A549 treated with Mapracorat at 1 μM for 4 hours (cell line): ENCODE measurements at places on chromosomes 4 and X. TPM values are rescaled to one million over a fixed set of nuclear protein-coding genes. Genes with fewer than 3 reads are reported as not detected.

The ARFIP1 gene
- 12.0 to 15.4 TPM (median 15.0 TPM) in 5 replicates for total RNA-seq

The KIF4A gene
- 25.0 to 29.1 TPM (median 26.5 TPM) in 5 replicates for total RNA-seq

The GRID2 gene
- not detected in 5 replicates for total RNA-seq

The IL1RAPL2 gene
- not detected in 5 replicates for total RNA-seq

The F8A2 gene
- not detected in 5 replicates for total RNA-seq

The MAGEB10 gene
- total RNA-seq: not detected in 5 replicates

The NRK gene
- not detected in 5 replicates for total RNA-seq

The GNRHR gene
- not detected in 5 replicates for total RNA-seq
